ENCODE measurements at places on chromosomes 12 and 14.
A peak's percentile ranks its signal among the peaks of the same experiment; 100 is the strongest.

- DNase-seq, result no peak
Observed at GRCh38 chr14:61298824-61299223, 17.7 kb upstream of the TMEM30B start.

- no peak for DNase-seq
Observed at GRCh38 chr12:6370576-6370935, 4.8 kb downstream of the SCNN1A start.

DNA sequence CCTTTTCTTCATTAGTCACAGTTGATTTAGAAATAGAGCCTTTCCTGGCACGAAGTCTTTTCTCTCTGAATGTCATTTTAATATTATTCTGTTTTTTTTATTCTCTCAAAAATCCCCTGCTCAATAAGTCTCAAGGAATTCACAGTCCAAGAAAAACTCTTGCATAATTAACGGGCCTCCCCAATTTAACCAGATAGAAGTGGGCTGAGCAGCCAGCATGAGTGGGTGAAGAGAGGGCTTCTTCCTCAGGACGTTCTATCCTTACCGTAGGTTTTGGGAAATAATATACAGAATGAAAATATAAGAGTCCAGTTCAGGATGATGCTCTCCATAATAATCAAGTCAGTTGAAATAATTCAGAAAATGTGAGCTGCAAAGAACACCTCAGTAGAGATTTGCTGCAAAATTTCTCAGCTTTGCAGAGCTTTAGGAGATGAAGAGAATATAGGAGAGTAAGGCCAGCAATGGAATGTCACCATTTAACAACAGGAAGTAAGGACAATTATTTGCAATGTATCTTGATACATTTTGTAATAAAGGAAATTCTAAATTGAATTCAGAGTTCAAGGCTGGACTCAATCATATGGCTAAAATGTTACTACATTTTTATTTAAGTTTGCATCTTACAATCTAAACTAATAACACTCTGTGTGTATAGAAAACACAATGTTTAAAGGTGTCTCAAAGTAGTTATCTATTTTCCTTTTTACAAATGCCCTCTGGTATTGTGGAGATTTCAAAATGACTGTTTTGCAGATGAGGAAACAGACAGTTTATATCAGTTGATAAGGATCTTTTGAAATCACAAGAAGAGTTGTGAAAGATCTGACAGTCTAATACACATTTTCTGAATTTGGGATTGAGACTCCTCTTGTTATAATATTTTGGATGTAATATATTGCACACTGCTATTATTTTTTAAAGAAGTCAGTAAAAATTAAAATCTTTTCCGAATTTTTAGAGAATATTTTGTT lies 1724.1 kb upstream of the SEL1L start:
- DNase-seq, result no peak

DNA sequence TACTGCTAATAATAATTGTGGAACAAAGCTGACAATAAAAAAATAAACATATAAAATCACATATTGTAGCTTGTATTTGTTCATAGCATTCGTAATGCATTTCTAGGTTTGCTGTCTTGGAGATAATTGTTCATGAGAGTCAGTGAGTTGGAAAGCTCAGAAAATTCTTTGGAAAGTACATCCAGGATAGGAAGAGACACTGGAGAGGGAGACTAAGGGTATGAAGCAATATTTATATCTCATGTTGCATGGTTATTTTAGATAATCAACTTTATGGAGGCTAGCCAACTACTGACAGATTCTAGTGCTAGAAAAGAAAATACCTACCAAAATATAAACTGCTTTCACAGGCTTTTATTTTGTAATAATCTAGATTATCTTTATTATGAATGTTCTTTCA lies 1095.2 kb downstream of the FSCB start:
- DNase-seq, result peak; percentile 14

DNA sequence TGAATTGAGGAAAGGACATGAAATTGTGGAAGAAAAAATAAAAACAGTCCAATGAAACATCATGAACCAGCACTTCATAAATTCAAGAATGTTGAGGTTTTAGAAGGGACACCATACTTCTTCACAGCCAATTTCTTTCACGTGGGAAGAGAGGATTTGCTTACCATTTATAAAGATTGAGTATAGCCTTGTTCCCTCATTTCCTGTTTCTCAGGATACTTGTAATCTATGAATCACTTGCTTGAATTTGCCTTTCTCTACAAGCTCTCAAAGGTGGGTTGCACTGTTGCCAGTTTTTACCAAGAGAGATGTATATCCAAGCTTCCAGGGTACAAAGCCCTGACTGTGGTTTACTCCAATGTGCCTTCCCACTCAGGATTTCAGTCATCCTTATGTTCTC lies 116.1 kb downstream of the DUSP6 start:
- DNase-seq, result no peak

GRCh38 chr12:71641390-71641789 lies 22.3 kb downstream of the ZFC3H1 start:
- DNase-seq, result no peak

DNA sequence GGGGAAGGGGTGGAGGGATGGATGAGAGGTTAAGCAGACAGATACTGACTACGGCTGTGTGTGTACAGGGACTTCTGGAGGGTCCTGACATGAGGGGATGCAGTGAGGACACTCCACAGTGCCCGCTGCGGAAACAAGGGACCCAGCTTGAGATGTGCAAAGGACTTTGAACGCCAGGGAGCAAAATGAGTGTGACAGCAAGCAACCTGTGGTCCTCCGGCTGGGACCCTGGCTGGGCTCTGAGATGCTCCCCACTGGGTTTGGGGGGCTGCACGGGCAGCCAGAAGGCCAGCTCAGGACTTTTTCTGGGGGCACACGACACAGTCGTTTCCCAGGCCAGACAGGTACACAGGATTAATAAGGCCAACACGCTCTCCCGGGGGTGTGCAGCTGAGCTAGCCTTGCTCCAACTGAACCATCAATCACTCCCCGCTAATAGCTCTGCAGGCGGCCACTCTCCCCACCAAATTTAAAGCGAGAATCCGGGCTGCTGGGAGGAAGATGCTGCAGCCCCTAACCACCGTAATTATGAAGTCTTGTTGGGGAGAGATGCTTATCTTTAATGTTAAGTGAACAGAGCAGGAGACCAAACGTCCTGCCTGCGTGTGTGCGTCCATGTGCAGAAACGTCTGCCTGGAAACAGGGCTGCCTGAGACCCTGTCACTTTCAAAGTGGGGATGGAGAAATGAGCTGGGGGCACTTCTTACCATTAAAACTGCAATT lies 51.6 kb upstream of the DLK1 start:
- no peak for DNase-seq

- DNase-seq, result no peak
Observed at GRCh38 chr14:90692061-90692460, 124.2 kb downstream of the TTC7B start.

DNA sequence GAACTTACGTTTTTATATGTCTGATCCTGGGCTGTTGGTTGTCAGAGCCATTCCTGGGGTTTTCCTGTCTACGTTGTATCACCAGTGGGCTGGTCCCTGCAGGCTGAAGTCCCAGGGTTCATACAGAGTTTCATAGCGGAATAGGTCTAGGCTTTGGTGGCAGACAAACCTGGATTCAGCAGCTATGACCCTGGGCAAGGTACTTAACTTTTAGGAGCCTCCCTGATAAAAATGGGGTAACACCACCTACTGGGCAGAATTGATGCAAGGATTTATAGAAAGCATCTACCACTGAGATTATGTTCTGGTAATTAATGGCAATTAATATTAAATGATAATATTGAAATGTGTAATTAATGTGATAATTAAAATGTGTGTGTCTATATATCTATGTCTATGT lies 141.2 kb downstream of the SYNE2 start:
- no peak for DNase-seq

- DNase-seq, result no peak
Observed at GRCh38 chr14:63656194-63656593, 14.5 kb upstream of the WDR89 start.

DNA sequence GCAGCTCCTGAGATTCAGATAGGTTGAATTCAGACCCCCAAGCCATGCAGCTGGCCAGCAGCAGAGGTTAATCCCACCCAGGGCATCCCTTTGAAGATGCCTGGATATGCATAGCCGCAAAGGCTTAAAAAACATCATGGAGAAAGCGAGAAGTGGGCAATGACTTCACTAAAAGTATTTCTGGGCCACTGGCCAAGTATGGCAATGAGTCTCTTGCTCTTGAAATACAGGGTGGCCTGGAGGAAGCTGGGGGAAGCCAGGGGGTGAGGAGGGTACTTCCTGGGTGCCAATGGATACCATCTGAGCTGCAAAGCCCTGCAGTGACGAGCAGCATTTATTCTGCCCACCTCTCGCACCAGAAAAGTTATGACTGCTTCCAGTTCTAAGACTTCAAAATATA lies 539.3 kb upstream of the TBX3 start:
- DNase-seq, result no peak

GRCh38 chr14:75002392-75003249 lies at the start of gene EIF2B2:
EIF2B2 (plus strand) TSS chr14:75002921; CDS start chr14:75002991, 70 bp downstream.
- peak; percentile 98 for DNase-seq

DNA sequence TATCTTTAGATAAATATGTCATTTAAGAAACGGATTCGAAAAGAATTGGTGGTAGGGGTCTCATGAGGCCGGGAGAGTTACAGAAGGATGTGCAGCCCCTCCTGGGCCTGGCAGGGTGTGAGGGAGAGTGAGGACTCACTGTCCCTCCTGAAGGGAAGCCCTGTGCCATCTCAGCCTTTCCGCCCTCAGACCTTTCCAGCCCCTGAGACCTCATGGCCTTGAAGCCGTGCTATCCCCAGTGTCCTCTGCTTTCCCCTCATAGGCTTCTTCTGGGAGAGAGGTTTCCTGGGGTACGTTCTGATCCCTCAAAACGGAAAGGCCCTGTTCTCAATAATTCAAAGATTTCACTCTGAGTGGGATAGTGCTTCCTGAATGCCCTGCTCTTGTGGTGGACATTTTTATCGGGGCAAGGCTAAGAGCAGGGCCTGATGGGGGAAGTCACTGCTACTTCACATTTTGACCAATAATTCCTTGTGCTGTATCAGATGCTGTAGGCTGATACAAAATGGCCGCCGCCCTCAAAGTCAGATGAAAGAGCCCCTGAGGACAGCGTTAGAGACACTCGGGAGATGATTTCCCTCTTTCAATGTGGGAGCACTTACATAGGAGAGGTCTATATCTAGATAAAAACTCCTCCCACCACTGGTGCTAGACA lies 1.3 kb downstream of the CD4 start:
- DNase-seq, result no peak

DNA sequence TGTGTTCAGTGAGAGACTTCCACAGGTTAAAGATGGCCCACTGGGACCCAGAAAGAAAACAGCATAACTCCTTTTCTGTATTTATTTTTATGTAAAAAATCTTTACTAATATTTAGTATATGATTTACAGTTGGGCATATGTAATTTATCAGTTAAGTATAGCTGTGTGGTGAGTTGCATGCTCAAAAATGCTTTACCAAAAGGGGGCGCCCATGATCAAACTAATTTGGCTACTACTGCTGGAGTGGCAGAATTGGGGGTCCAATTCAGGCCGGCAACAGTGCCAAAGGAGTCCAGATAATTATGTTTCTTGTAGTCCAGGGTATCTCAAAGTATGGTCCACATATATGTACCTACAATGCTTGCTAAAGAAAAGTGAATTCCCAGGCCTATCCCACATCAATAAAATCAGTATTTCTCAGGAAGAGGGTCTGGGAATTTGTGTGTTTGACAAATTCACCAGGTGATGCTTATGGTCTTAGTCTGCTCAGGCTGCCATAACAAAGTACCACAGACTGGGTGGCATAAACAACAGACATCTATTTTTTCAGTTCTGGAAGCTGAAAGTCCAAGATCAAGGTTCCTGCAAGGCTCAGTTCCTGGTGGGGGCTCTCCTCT lies 152.0 kb downstream of the KTN1 start:
- DNase-seq, result peak; percentile 17

DNA sequence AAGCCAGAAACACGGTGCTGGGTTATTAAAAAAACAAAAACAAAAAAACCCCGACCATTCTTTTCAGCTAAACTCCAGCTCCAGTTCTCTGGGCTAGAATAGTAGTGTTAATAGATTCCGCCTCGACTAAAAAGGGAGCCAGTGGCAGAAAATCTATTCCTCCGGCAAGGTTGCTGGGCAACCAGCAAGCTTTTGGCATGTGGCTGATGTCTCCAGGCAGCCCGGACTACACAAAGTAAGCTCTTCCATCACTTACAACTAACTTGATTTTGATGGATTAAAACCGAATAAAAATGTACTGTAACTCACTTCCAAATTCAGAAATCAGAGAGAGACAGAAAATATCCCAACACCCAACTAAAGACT lies 126.4 kb upstream of the FOXN3 start:
- DNase-seq, result peak; percentile 67

- DNase-seq, result no peak
Observed at GRCh38 chr12:116870306-116870705, 10.9 kb downstream of the HRK start.

DNA sequence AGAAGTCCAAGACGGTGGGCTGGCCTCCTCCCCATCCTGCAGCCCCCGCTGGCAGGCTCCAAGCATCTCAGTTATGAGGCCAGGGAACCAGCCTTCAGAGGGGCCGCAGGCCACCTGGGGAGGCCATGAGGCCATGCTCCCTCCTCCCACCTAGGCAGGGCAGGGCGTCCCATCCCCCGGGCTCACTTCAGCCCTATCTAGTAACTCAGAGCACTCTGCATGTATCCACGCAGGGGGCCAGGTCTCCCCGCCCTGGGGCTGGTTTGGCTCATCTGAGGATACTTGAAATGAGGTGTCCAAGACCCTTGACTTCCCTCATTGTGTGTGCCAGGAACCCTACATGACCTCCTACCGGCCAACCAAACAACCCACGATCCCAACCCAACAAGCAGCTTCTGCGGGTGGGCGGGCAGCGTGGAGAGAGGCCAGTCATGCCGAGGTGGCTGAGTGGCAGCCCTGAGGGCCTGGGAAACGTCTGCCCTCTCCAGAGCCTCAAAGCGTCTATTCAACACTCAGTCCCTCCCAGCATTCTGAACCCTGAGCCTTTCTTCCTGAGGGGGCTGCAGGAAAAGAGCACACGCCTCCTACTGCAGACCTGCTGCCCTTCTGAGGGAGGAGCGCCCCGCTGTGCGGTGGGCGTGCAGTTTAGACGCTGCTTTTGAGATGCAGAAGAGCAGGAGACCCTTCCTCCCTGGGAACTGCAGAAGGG lies 16.8 kb downstream of the ISCA2 start:
- DNase-seq, result no peak

GRCh38 chr12:119176267-119177055 lies 2.3 kb upstream of the HSPB8 start:
- DNase-seq, result peak; percentile 78

DNA sequence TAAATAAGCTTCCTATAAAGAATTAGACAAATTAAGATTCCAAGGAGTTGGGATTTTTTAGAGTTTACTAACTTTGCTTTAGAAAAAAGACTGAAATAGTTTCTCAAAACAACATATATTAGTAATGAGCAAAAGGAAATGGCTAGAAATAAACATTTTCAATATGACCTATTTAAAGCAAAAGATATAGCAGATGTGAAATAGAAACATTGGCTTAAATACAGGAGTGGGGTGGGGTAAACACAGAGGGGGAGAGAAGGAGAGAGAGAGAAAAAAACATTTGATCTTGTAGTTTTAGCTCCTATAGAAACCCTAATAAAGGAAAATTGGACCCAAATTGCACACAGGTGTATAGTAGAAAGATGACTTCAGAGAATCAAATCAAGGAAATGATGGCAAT lies 794.5 kb downstream of the MED13L start:
- DNase-seq, result no peak
